ENCODE measurements at places on chromosomes 5 and 9.
A peak's percentile ranks its signal among the peaks of the same experiment; 100 is the strongest.

- no peak for DNase-seq
Measured at GRCh38 chr5:161535762-161536161, 10.8 kb downstream of the GABRB2 start.

DNA sequence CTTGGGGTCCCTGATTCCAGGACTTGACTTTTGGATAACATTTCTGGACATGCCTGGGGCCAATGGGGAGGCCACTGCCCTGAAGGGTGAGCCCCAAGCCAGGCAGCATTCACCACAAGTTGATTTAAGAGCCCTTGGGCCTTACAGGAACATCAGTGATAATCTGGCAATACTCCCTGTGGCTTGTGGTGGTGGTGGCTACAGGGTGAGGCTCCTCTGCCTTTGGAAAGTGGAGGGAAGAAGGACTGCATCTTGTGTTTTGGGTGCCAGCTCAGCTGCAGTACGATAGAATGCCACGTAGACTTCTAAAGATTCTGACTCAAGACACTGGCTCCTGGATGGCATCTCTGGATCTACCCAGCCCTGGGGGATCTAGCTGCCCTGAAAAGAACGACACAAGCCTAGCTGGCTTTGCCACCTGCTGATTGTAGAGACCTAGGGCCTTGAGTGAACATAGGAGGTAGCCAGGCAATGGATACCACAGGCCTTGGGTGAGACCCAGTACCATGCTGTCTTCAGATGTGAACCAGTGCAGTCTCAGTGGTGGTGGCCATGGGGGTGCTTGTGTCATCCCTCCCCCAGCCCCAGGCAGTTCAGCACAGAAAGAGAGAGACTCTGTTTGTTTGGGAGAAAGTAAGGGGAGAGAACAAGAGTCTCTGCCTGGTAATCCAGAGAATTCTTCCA, 79.0 kb upstream of the DAP start:
- DNase-seq, result no peak

- DNase-seq, result no peak
Measured at GRCh38 chr5:157993201-157993600, 134.3 kb upstream of the CLINT1 start.

DNA sequence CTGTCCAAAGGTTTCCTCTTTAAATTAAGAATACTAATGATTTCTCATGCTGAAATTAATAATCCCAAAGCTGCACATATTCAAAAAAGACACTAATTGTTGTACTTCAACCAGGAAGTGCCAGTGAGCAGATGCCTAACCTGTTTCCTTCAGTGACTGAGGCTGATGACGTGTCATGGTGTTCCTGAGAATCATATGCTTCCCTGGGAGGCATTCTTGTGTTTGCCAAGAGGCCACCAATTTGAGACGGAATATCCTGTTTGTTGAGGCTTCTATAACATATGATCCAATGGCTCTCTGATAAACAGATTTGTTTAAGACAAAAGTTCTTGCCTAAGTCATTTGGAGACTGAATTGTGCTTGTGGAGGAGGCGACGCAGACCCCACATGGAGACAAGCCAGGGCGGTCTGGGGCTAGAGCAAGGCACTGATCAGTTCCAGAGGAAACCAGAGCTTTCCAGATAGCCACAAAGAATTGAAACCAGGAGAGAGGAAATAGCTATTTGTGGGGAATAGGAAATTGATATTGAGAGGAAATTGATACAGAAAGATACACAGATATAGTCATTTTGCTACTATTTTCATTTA, 66.4 kb upstream of the ZNF608 start:
- DNase-seq, result no peak

- no peak for DNase-seq
Measured at GRCh38 chr5:43620944-43621505, 18.0 kb downstream of the NNT start.

DNA sequence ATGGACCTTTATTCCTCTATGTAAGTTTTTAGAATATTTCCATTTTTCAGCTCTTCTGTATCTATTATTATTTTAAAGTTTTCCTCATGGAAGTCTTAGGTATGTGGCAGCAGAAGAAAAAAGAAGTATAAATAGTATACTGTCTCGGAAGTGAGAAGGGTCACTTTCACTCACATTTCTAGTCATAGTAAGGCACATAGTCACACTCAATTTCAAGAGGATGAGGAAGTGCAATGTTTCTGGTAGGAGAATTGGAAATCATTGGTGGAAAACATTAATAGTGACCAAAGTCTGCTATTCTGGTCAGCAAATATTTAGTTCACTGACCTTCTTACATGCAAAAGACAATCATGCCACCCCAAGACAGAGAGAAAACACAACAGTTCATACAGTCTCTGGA, 35.2 kb upstream of the TNFSF8 start:
- DNase-seq, result no peak

DNA sequence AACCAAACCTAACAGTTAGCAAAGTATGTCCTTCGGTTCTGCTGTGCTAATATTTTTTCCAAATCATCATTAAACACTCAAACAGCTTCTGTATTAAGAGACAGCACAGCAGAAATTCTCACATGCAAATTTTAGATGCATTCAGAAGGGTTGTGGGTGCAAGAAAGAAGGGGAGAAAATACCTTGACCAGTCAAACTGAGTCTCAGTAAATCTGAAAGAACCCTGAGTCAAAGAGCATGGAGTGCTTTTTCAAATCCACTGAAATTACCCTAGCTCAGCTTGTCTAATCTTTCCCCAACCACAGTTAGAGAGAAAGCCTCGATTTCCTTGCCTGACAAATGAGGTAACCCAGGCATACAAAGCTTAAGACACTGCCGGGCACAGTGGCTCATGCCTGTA, 55.1 kb downstream of the RETREG1 start:
- DNase-seq, result no peak

DNA sequence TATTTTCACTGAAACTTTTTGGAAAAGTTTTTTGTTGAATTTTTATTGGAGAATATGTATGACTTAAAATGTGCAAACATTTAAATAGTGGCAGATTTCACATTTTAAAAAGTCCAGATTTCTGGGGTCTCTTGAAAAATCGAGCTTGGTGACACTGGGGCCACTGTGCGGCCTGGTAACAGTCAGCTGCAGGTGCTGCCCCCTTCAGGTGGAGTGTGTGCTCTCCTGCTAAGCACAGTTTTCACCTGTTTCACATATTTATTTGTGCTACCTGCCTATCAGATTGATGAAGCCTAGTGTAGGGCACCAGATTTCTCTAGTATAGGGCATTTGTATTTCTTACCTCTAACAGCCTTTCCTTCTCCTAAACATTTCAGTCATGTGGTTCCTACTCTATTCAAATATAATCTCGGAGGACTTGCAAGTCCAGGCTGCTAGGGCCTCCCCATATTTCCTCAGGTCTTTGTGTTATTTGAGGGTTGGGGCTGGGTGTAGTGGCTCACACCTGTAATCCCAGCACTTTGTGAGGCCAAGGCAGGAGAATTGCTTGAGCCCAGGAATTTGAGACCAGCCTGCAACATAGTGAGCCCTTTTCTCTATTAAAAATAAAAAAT, 95.8 kb upstream of the KLF9 start:
- peak; percentile 22 for DNase-seq

- DNase-seq, result no peak
Measured at GRCh38 chr5:10797261-10797660, 36.2 kb upstream of the DAP start.

GRCh38 chr5:126869005-126869451, 92.1 kb downstream of the LMNB1 start:
- DNase-seq, result peak; percentile 33

- no peak for DNase-seq
Measured at GRCh38 chr9:94479757-94480156, 75.1 kb upstream of the PCAT7 start.

- DNase-seq, result no peak
Measured at GRCh38 chr9:37955781-37956422, 52.0 kb upstream of the SLC25A51 start.

- no peak for DNase-seq
Measured at GRCh38 chr9:92657296-92658094, 12.4 kb downstream of the IPPK start.

DNA sequence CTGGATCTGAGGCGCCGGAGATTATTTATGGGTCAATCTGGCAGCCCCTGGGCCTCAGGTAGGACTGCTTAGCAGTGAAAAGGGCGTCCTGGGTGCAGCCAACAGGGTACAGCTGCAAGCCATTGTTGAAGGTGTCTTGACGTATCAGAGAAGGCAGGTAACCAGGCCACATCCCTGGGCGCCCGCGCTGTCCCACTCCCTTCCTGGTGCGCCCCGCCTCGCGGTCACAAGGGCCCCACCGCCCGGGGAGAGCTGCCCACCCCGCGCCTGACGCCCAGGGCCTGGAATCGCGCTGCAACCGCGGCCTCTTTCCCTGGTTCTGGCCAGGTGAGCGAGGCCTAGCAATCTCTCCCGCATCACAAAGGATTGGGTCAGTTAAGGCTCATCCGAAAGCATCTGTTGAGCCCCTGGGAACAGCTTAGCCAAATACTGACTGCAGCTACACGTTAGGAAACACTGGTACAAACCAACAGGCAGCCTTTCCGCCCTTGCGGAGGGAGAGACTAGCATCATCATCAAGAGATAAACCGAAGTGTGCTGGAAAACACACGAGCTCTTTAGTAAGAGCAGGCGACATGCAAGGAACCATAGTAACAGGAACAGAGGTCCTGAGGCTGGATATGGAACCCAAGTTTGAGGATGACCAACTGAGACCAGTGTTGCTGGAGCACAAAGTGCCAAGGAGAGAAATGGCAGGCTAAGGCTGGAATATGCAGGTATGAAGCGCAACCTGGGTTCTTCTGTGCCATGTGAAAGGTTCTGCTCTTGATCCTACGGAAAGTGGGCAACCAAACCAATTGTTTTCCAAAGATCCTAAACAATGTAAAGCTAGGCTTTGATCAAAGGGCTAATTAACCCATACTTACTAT, 3.6 kb downstream of the RPS23 start:
- DNase-seq, result no peak

DNA sequence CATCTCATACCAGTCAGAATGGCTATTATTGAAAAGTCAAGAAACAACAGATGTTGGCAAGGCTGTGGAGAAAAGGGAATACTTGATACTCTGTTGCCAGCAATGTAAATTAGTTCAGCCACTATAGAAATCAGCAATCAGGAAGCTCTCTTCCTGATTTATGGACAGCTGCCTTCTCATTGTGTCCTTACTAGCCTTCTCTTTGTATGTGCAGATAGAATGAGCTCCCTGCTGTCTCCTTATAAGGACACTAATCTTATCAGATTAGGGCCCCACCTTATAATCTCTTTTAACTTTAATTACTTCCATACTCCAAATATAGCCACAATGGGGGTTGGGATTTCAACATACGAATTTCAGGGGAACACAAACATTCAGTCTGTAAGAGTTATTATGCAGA, 38.0 kb downstream of the KCNV2 start:
- no peak for DNase-seq

GRCh38 chr5:159210210-159210661, 883 bp upstream of the RNF145 start:
- no peak for DNase-seq

Measured in neural crest cell (in vitro differentiated cells).